ENCODE measurements at places on chromosomes 12 and 14.

DNA sequence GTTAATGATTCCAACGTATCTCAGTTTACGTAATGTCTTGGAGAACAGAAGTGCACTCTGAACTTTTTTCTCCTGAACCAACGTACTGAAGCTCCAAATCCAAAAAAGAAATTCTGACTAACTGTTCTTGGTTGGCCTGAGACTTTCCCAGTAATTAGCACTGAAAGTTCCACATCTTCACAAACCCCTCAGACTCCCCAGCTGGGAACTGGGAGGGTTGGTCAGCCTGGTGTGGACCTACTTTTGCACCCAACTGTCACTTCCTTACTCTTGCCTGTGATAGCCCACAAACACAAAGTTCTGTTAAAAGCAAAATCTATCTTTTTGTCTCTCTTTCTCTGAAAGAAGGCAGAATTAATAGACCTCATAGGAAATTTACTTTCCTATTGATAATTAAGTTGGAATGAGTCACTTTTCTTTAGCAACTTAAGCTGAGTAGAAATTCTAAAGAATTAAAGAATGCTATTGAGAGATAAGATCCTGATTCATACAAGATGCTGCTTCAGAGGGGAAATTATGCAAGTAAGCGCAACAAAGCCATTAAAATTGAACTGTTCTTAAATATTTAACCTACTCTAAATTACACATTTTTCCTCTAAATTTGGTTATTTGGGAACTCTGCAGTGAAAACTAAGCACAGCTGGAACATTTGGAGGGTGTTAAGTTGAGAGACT lies 155.0 kb downstream of the EPS8 start:
- no peak for DNase-seq

DNA sequence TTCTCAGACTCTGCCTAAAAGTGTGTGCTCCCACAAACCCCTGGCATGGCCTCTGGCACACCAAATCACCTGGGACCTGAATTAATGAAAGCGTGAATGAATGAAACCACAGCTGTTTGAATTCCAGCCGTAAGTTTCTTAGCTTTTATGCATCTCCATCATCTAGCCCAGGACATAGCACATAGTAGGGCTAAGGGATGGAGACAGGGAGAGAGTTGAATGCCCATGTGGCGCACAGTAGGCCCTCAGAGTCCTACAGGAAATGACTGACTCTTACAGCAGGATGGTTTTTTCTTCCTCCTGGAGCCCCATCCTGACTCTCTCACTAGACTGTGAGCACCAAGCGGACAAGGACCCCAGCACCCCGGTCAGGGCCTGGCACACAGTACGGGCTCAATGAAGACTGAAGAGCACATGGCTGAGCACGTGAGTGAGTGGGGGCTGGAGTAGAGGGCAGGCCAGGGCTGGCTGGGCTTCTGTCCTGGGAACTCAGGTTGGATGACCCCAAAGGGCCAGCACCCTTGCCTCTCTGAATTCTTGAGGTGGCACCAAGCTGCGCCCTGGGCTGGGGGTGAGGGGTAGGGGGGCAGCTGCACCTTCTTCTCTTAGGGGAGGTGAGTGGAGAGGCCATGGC lies 351.3 kb downstream of the MED13L start:
- DNase-seq = no peak

DNA sequence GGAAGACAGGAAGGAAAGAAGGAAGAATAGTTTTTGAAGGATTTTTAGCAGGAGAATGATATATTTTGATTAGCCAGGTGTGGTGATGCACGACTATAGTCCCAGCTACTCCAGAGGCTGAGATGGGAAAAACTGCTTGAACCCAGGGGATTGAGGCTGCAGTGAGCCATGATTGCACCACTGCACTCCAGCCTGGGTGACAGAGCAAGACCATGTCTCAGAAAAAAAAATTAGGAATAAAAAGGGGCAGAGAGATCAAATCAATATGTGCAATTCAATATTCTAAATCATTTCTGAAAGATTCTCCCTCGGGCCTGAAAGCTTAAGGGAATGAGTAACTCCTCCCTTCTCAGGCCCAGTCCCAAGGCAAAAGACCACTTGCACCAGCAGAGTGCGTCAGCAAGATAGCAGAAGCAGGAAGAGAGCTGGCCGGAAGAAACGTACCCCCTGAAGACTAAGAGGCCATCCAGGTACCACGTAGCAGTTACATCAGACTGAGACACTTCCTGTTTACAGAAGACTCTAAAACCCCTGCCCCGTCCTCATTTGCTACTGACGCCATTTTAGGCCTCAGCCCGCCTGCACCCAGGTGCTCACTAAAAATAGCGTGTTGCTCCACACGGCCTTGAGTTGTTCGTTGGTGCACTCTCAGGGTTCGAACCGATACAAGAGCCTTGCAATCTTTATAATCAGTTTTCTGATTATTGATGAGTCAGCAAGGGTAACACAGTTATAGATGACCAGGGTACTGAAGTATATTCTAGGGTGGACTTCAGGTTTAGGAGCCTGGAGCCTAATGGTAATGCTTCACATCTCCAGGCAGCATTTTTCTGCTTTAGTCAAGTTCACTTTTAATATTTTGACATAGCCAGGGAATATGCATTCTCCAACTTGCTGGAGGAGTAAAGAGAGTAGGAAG lies 57.7 kb upstream of the CSRP2 start:
- no peak for DNase-seq

DNA sequence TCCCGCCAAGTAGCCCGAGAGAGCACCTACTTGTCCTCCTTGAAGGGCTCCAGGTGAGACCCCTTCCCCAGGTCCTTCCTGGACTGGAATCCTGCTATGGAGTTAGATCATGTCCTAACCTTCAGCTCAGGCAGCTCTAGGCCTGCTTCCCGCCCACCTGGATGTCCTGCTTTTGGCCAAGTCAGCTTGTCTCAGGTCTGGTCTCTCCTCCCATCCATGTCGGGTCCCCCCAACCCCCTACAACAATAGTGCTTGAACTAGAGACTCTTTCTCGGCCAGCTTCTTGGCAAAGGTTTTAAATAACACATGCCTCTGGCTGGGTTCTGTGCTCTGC lies 3.6 kb downstream of the NAB2 start:
- DNase-seq = no peak

DNA sequence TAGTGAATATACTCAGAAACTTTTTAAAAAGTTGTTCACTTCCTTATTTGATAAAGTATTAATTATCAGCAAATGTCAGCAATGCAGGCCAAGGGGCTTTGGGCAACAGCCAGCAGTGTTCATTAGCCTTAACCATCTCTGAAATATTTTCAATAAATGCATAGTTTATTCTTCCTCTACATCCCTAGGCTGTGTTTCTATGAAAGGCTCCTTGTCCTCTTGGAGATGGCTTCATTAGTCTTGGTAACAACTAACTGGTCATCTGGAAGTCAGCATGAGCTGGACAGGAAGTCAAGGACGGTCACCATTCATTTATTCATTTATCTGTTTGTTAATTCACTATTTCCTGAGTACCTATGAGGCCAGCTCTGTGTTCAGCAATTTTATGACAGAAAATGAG lies 124.0 kb upstream of the TMEM132D start:
- no peak for DNase-seq

DNA sequence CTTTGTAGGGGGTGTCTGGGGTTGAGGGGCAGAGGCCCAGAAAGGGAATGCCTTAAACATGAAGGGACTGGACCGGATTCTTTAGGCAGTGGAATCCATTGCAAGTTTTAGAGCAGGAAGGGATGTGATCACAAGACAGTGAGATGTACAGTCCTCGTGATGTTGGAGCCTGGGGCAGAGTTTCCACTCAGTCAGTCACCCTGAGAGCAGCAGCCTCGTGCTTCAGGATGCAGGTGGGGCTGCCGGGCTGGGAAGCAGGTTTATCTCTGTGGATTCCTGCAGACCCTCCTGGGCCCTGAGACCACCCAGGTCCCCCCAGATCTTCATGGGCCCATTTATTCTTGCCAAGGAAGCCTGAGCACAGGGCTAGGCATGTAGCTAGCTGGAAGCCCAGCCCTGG lies 38.5 kb downstream of the RIN3 start:
- no peak for DNase-seq

GRCh38 chr14:59275668-59276067 lies 87.2 kb downstream of the DAAM1 start:
- peak; percentile 58 for DNase-seq

- no peak for DNase-seq
Observed at GRCh38 chr14:53226553-53226952, 73.4 kb upstream of the DDHD1 start.

GRCh38 chr14:69672356-69672755 lies 61.0 kb downstream of the SUSD6 start:
- DNase-seq = no peak

DNA sequence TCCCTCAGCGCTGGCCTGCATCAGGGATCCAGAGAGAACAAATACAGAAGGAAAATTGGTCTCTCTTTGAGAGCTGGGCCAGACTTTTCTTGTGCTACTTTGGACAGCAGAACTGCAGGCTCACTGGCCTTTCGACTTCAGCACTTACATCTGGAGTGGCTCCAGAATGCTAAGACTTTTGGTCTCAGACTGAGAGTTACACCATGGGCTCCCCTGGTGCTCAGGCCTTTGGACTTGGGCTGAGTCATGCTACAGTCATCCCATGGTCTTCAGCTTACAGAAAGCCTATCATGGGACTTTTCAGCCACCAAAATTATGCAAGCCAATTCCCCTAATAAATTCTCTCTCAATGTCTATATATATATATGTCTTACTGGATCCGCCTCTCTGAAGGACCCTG lies 9.0 kb upstream of the CD163 start:
- no peak for DNase-seq

GRCh38 chr12:131986910-131987309 lies 37.2 kb downstream of the EP400 start:
- no peak for DNase-seq

- DNase-seq = no peak
Observed at GRCh38 chr12:6970096-6970527, 352 bp downstream of the PHB2 start.

GRCh38 chr12:49200919-49201594 lies 12.2 kb upstream of the TUBA1A start:
- DNase-seq = peak; percentile 58

GRCh38 chr14:22386924-22387775 lies 201.9 kb downstream of the DAD1 start:
- DNase-seq = peak; percentile 79

DNA sequence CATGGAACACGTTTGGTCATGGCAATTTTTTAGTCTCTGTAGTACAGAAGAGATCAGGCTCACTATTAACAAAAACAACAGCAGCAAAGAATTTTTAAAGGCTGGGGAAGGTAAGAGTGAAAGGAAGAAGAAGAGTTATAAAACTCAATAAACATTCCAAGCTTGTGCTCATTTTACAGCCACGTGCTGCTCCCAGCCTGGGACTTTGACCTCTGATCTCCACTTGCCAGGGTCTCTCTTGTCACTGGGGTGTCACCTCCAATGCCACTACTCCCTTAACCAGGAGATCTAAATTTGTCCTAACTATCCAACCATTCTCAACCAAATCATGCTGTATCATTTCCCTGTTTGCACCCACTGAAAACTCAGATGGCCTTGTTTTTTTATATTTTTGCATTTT lies 605.1 kb downstream of the VRK1 start:
- DNase-seq = no peak

- DNase-seq = no peak
Observed at GRCh38 chr12:6390084-6390799, 6.3 kb downstream of the LTBR start.

GRCh38 chr12:88665071-88665470 lies 84.8 kb upstream of the KITLG start:
- no peak for DNase-seq

DNA sequence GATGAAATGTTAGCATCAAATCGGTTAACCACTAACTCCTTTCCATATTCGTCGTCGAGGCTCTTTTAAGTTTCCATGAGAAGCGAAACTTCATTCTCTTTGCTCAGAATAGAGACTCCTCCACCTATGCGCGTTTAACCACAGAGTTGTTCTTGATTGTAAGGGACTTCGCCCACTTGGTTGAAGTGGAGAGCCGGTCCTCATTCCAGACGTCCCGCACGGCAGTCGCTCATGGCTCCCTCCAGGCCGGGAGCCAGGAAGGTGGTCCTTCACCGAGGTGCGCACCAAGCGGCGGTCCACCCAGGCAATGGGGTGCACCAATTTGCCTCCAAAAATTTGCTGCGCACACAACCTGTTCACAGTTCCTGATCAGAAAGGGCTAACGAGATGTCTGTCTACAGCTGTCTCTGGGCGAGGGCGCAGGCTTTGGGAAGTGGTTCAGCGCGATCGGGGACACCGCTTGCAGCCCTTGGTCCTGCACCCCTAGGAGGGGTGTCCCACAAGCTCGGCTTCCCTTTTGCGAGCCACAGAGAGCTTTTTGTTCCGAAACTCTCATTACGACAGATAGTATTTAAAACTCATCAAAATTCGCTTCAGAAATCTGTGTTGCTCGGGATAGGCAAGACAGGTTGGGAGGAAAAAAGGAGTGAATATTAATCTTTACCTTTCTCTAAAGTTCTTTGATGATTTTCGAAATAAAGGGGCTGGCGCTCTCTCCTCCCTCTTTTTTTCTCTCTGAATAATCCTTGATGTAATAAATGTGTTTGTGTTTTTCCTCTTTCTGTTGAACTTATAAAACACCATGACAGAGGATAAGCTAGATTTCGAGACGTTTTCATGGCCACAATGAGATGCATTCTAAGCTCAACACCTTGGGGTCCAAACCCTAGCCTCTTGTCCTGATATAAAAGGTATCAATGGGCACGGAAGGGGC lies 6.4 kb upstream of the ALX1 start:
- peak; percentile 29 for DNase-seq

GRCh38 chr14:30270200-30271161 lies 288.5 kb upstream of the G2E3 start:
- peak; percentile 53 for DNase-seq

DNA sequence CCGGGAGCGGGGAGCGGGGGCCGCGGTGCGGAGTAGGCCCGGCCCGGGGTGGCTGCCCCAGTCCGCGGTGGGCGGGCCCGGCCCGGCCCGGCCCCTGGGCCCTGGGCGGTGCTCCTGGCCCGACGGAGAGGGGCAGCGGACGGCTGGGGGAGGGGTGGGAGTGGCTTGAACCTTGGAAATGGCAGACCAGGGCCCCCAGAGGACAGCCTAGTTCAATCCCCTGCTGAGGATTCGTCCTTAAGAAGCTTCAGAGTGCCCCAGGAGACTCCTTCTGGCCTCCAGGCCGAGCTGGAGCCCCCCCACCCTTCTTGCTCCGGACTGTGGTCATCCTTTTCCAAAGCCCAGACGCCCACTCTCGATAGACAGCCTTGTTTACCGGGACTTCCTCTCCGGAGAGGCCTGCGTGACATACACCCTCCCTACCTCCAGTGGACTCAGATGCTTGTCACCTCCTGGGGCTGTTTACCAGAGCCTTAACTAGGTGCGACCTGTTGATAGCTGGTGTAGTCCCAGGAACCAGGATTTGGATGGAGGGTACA lies 458 bp downstream of the KHNYN start:
- peak; percentile 84 for DNase-seq

Measured in GM10248 (cell line).